CD8-positive, alpha-beta memory T cell (primary cell): ENCODE measurements at places on chromosomes 13 and 19.
A peak's percentile ranks its signal among the peaks of the same experiment; 100 is the strongest.

- DNase-seq: no peak
Observed at GRCh38 chr13:51613535-51613934, 29.3 kb downstream of the WDFY2 start.

DNA sequence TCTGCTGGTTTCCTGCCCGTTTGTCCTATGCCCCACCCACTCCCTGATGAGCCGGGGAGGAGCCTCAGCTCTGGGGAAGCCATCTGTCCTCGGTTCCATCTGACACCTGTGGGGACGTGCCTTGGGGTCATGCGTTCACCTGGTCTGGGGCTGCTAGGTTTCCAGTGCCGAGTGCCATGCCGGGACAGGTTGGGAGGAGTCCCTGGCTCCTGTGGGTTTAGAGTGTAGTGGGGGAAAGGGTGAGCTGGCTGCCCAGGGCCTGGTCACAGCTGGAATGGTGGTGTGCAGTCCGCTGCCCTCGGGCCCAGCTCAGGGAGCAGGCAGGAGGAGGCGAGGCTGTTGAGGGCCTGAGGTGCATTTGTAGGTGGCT, 2.5 kb downstream of the KDM4B start:
- DNase-seq: no peak

DNA sequence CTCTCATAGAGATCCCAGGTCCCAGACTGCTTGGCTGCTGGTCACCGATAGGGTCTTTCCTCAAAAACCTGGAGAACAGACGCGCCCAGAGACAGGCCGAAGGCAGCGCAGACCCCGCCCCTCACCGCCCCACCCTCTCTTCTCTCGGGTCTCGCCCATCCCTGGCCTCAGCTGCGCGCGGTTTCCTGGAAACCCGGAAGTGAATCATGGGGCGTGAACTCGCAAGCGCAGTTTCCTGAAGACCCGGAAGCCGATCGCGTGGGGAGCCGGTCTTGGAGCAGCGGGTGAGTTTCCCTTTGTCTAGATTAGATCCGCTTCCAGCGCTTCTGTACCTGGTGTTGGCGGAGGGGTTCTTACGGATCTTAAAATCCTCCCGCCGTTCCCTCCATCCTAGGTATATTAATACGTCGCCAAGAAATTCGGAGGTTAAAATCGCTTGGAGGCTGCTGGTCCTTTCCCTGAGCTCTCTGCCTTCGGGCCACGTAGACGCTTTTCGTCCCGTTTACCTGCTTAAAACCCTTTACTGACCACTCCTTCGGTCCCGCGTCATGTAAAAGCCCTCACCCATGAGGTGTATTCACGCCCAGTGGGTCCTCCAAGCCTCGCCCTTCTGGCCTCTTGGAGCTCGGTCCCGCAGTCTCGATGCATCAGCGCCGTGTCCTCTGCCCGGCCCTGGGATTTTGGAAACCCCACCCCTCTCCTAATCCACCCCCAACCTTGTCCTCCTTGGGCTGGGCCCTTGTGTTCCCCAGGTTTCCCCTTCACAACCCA, at the start of gene ZNF578:
Gene ZNF578, plus strand, starts transcription at position 230 of the 771 bp plus-strand sequence. CDS start 48,293 bp downstream, outside the sequence.
- peak; percentile 52 for DNase-seq

GRCh38 chr13:45166858-45167257, 34.0 kb downstream of the KCTD4 start:
- DNase-seq: no peak

- no peak for DNase-seq
Observed at GRCh38 chr19:7701654-7702457, at the start of gene FCER2. TSS of gene FCER2 (minus strand) at chr19:7702131. CDS start at chr19:7699760, 2,371 bp downstream.

DNA sequence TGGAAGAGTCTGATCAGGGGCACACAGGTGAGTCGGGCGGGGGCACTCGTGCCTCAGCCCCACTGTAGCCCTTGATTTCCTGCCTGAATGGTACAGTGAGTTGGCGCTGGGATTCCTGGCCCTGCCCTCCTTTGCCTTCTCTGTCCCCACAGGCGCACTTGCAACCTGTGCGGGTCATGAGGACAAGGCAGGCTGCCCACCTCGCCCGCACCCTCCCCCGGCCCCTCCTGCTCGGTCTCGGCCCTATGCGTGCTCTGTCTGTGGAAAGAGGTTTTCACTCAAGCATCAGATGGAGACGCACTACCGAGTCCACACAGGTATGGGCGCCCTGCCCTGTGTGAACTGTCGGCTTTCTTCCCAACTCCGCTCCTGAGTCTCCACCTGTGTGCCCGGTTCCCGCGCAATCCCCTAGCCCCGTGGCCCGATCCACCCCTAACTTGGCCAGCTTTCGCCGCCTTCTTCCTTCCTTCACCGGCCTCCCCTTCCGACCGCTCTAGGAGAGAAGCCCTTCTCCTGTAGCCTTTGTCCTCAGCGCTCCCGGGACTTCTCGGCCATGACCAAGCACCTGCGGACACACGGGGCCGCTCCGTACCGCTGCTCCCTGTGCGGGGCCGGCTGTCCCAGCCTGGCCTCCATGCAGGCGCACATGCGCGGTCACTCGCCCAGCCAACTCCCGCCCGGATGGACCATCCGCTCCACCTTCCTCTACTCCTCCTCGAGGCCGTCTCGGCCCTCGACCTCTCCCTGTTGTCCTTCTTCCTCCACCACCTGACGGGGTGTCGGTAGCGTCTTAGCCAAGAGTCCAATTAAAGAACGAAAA, 1.6 kb upstream of the KMT2B start:
- DNase-seq: no peak

DNA sequence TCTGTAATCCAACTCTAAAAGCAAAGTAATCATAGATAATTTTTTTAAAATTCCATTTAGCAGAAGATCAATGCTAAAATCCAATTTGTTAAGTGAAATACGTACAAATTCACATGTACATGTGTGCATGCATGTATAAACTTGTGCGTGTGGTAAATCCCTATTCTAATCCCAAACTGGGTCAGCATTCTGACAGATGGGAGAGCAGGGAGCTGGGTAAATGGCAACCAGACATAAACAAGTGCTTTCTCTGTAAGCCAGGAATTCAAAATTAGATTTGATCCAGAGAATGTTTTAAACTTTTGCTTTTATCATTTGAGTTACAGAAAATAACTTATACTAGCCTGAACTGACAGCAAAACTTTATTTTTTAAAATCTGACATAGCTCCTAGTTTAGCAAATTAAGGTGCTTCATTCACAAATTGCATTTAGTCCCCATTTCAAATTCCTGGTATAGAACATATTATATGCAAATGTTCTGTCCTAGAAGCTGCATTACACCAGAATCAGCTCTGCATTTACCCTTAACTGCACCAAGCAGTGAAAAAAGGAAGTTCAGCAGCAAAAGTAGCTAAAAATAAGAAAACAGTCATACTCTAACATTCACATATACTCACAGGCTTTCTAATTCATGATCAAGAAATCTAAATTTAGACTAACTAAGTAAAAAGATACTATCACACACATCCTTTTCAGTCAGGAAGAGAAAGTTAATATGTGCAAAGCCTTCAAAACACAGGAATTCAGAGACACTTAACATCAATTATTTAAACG, 32.6 kb downstream of the UBL3 start:
- DNase-seq: no peak

DNA sequence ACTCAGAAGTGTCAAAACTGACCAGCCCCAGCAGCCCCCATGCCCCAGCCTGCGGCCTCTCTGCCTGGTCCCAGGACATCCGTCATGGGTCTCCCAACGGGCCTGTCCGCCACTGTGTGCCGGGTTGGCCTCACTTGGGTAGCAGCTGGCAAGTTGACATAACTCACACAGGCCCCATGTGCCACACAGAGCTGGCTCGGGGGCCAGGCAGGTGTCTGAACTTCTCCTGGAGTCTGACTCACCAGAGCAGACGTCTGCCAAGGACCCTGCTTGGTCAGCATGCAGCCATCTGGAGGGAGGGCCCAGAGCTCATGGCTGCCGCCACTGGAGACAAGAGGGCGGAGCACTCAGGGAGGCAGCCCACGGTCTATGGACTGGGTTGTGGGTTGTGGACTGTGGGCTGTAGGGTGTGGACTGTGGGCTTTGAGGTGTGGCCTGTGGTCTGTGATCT, 32.0 kb upstream of the TMEM255B start:
- no peak for DNase-seq

DNA sequence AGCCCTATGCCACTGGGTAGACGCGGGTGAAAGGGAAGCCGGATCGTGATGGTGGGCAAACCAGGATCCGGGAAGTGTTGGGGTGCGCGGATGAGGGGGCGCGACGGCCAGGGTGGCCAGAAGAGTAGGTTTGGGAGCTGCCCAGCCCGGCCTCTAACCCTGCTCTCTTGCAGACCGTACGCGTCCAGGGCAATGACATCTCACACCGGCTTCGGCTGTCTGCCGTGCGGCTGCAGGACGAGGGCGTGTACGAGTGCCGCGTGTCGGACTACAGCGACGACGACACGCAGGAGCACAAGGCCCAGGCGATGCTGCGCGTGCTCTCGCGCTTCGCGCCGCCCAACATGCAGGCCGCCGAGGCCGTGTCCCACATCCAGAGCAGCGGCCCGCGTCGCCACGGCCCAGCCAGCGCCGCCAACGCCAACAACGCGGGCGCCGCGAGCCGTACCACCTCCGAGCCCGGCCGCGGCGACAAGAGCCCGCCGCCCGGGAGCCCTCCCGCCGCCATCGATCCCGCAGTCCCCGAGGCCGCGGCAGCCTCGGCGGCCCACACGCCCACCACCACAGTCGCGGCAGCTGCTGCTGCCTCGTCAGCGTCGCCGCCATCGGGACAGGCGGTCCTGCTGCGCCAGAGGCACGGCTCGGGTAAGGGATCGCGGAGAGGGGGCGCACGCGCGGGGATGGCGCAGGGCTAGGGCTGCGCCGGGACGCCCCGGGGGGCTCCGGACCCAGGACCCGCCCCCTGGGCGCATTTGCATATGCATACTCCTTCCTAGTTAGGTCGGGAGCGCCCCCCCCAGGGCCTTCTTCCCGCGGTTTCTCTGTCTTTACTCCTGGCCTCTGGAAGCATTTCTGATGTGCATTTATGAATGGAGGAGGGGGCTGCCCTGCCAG, 4.1 kb downstream of the VSTM2B start:
- no peak for DNase-seq

- DNase-seq: no peak
Observed at GRCh38 chr19:50551034-50551714, 17.1 kb downstream of the LRRC4B start.

- DNase-seq: no peak
Observed at GRCh38 chr13:36536546-36536945, 104.3 kb downstream of the CCNA1 start.

- DNase-seq: no peak
Observed at GRCh38 chr13:20159646-20160305, 1.1 kb downstream of the GJA3 start.

DNA sequence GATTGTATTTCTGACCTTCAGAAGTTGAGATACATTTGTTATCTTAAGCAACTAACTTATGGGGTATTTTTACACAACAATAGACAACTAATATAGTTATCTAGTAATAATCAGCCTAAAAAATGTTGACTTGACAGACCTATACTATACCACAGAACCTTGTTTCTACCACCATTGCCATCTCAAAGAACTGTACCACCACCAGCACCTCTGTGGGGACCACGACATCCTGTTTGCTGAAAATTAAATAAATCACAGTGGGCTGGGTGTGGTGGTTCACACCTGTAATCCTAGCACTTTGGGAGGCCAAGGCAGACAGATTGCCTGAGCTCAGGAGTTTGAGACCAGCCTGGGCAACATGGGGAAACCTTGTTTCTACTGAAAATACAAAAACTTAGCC, 24.0 kb downstream of the TSKS start:
- DNase-seq: no peak

DNA sequence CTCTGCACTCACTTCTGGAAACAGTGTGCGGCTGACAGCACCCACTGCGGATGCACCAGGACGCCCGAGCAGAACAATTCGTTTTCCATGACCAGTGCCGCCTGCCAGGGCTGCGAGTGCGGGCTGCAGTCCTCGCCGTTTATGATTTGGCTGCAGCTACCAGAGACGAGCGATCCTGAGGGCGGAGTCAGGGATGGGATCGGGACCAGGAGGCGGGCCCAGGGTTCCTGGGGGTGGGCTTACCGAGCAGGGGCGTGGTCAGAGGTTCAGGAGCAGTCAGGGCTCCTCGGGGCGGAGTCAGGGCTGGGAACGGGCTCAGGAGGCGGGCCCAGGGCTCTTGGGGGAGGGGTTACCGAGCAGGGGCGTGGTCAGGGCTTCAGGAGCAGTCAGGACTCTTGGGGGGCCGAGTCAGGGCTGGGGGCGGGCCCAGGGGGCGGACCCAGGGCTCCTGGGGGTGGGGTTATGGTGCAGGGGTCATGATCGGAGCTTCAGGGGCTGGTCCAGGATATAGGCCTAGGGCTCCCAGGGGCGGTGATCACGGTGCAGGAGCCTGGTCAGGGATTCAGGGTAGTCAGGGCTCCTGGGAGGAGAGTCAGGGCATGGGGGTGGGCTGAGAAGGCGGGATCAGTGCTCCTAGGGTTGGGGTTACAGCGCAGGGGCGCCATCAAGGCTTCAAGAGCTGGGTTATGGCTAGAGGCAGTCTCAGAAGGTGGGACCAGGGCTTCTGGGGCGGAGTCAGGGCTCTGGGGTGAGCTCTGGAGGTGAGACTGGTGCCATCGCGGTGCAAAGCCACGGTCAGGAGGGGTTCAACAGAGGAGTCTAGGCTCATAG, 1.7 kb downstream of the KLK4 start:
- no peak for DNase-seq

DNA sequence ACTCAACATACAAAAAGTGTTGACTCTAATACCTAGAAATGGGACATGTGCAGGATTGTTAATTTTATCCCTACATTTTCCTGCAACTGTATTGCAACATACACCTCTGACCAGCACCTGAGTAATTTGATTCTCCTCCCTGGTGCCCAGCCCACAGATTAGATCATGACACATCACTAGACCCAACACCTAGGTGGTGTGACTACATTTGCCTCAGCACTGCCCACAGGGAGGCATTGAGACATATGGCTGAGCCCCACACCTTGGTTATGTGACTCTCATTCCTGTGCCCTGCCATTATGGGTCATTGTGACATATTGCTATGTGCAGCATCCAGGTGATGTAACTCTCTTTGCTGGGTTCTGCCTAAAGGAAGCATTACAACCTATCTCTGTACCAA, 13.2 kb upstream of the ZNF254 start:
- no peak for DNase-seq

DNA sequence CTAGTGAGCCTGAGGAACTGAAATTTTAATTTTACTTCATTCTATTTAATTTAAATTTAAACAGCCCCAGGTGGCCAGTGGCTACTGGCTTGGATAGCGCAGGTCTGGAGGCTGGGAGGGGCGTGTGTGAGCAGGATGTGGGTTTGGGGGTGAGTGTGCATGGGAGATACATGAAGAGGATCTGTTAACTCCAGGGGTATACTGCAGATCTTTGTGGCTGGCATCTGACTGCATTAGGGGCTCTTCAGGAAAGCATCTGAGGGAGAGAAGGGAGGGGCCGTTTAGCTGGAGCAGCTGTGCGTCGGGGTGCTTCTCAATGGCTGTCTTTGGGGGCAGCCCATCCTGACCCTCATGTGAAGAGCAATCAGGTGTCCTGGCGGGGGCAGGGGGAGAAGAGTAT, 6.8 kb downstream of the SHANK1 start:
- DNase-seq: no peak
